ENCODE measurements at places on chromosomes 12 and 14.

DNA sequence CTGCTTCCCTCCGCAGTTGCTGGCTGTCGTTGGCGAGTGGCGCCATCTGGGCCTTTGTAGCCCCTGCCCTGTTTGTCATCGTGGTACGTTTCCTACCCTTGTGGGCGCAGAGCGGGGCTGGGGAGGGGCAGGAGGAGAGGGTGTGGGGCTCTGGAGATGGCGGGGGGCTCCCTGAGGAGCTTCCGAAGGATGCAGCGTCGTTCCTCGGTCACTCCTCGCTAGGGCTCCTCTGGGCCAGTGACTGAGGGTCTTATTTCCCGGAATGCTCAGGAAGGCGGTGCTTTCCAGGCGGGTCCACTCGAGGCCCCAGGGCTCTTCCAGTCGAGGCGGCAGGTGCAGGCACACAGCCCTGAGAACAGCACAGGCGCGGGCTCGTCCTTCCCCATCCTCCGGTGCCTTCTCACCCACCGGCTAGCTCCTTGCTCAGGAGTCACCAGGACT is 167.1 kb downstream of the ADGRD1 start:
- DNase-seq, result no peak

- DNase-seq, result no peak
Measured at GRCh38 chr12:107510211-107510610, 175.4 kb upstream of the PWP1 start.

DNA sequence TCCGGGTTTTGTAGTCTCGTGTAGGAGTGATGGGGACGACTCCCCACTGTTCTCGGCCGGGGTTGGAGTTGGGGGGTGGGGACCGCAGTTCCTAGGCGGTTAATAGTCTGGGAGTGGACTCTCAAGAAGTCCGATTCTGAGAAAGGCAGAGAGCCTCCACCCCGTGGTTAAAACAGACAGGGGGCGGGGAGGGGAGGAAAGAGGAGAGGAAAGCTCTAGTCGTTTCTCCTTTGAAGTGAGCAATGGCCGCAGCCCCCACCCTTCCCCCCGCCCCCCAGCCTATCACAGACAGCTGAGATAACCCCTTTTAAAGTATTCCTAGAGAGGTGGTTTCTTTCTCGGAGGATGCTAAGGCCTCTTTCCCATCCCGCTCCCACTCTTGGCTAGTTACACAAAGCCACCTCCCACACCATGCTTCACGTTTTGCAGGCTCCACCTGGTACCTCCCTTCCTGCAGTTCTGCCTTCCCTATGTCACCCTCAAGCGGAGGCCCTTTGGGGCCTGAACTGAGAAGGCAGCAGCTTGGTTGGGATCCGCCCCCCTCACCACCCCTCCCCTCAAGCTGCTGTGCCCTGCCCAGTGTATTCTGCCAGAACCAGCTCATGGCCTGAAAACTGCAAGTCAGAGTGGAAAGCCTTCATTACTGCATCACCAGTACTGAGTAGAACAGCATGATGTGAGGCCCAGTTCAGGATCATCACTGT is 853 bp downstream of the USP5 start:
- no peak for DNase-seq

DNA sequence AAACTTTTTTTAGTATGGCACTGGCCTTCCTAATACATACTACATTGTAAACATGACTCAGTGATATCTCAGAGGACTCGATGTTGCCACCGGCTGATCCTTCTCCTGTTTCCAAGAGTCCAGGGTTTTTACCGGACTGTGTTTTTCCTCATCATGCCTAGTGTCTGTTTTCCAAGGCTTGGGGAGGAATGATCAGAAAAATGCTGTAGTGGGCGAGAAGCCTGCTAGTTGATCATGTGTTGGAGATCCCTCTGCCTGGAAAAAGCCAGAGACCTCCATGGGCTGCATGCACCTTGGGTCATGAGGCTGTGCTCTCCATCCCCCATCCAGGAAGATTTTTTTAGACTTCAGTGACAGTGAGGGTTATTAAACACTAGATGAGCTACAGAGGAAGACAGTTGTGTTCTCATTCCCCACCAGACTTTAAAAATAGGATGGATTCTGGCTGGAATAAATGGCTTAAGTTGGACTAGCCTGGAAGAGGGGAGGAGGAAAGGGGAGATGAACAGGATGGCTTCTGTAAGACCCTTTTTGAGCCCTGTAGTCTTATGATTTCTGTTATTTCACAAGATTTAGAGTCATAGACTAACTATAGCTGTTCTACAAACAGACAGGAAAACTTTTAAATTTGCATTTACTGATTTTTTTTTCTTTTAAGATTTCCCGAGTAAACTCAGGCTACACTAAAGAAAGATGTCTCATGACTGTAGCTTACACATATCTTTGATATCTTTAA is 145.7 kb downstream of the SAMD4A start:
- DNase-seq, result no peak

Measured in HuH-7.5 (cell line).